ENCODE measurements at places on chromosomes 6 and 20.

DNA sequence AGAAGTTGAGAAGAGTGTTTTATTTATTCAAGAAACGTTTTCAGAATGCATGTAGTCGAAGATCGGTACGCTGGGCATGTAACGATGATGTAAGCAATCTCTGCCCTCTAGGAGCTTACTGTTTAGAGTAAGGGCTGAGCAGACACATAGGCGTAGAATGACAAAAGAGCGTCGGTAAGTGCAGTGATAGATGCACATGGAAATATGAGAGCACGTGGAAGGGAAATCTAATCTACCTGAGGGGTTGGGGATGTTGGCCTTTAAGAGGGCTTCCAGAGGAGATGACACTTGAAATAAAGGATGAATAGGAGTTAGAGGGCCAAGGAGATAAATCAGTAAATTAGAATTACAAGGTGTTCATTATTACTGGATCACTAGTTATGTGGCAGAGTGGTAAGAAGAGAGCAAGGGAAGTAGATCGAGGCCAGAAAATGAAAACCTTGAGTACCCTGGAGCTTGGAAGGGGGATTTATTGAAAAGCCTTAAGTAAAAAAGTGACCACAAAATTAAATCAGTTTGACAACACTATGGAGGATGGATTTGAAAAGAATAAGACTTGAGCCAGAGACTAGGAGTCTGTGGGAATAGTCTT lies 782 bp downstream of the TRMT11 start:
- DNase-seq = no peak

- DNase-seq = no peak
Measured at GRCh38 chr6:52016915-52017748, 70.3 kb downstream of the PKHD1 start.

- DNase-seq = no peak
Measured at GRCh38 chr6:21447987-21448386, 145.6 kb upstream of the SOX4 start.

GRCh38 chr6:152136449-152136825 lies 329.0 kb downstream of the ESR1 start:
- DNase-seq = no peak
